ENCODE measurements at places on chromosomes 12 and 14.

DNA sequence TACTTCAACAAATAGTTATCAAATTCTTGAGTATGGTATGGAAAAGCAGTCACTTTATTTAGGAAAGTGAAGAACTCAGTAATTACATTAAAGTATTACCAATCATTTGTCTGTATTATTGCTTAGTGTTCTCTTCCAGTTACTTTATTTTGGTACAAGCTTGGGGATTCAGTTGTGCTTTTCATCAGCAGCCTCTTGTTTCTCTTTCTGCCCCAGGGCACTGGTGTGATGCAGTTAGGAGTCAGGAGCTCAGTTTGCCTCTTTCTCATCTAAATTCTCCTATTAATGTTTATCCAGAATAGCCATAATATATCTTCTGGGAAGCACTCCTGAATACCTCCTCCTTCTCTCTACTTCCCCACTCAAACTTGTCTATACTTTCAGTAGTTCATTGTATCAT, 25.7 kb downstream of the PMCH start:
- no peak for DNase-seq

GRCh38 chr12:65196762-65197567, 27.6 kb downstream of the LEMD3 start:
- DNase-seq: no peak

GRCh38 chr12:87812030-87812429, 217.2 kb downstream of the C12orf50 start:
- no peak for DNase-seq

- DNase-seq: no peak
Observed at GRCh38 chr12:67689385-67689784, 40.8 kb downstream of the DYRK2 start.

GRCh38 chr12:117109943-117110635, 10.9 kb upstream of the TESC start:
- DNase-seq: no peak

DNA sequence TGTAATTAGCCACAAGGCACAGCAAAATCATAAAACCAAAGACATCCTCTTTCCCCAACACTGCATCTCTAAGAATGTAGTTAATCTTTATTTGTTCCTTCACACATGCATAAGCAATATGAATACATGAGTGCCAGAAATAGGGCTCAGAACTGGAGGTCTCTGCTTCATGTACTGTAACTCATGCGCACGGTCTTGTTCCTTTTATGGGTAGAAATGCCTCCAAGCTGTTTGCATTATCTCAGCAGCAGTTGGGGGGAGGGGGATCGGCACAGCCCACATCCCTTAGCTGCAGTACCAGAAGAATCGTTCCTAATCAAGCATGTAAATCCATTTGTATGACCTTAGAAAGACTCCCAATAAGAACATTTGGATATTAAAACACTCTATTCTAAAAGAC, 20.0 kb downstream of the RHOJ start:
- DNase-seq: no peak

DNA sequence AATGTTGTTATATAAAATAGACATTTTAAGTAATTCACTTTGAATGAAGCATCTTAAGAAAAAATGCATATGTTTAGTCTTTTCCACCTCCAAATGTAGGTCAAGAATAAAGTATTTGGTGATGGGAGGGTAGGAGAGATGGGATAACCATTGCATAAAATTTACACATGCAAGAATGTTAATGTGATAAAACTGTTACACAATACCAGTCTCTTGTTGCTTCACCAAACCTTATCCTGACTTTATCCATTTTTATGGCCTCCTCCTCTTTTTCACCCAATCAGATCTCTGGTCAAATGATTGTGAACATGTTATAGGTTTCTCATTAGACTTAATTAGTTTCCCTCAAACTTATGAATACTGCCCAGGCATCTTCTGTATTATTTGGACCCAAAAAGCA, 994.5 kb upstream of the FLRT2 start:
- no peak for DNase-seq

DNA sequence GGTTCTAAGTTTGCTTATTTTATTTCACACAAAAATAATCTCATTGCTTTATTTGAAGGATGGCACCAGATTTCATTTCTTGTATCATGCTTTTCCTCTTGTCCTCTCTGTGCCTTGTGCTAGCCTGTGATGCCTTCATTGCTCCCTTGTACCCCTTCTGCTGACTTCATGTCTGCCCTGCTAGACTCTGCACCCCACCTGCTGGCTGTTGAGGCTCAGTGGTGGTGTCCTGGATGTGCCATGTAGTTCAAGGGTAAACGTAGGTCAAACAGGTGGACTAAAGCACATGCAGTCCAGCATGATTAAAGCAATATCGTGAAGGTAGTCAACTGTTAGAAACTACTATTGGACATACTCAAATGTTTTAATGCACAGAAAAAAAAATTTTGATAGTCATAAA, 21.6 kb downstream of the MRPS35 start:
- no peak for DNase-seq

DNA sequence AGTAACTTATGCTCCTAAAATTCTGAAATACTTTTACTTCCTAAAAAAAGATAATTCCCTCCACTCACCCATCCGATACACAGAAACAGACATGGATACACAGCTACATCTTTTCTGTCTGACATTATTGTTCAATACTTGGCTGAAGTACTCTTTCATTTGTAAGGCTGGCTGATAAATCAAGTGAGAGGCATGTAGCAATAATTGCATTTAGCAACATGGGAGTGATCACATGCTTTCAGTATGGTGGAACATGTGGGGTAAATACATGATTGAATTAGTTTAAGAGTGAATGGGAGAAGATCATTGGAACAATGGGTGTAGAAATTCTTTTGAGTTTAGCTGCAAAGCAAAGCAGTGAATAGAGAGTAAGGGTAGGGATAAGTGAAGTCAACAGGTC, 25.6 kb downstream of the PTPRQ start:
- DNase-seq: no peak

DNA sequence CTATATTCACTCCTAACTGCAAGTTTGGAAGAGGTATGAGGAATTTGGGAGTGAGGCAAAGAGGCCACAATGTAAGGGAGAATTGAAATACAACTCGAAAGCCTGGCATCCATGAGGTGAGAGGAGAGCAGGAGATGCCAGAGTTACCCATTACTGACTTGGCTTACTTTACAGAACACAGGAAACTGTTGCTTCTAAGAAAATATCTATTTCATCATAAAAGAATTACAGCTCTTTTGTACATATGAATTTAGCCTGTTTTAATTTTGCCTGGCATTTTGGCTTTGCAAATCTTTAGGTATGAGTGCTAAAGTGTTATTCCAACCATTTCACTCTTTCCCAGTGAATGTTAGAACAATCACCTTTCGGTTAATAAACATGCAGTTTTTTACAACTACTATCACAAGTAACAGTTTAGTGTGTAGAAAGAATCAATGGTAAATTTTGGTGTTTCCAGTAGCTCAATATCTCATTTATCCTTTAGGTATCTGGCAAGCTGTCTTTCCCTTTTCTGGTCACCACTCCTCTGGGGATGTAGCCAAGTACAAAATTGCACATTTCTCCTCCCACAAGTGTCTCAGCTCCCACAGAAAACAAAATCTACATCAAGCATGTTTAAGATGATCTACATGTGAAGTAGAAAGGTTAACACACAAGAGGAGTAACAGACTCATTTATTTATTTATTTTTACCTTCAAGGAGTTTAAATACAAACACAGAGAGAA, 196.6 kb upstream of the DCN start:
- DNase-seq: no peak

DNA sequence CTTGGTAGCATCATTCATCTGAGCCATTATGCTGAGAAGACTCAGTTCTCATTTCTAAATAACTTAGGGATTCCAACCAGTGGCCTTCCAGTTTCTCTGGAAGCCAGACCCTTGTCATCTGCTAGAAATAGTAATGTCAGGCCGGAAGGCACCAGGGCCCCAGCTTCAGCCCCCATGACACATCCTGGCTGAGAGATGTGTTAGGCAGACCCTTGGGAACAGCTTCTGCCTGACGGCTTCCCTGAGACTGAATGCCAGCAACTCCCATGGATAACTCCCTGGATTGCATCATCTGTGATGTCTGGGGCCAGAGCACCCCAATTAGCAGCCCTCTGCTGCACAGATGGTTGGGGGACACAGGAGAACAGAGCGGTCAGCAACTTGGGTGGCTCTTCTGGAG, 583.5 kb upstream of the TBX3 start:
- no peak for DNase-seq

GRCh38 chr12:109645194-109645593, 68.4 kb upstream of the FAM222A start:
- DNase-seq: no peak

- DNase-seq: no peak
Observed at GRCh38 chr14:86961106-86961716, 1031.8 kb downstream of the GALC start.

DNA sequence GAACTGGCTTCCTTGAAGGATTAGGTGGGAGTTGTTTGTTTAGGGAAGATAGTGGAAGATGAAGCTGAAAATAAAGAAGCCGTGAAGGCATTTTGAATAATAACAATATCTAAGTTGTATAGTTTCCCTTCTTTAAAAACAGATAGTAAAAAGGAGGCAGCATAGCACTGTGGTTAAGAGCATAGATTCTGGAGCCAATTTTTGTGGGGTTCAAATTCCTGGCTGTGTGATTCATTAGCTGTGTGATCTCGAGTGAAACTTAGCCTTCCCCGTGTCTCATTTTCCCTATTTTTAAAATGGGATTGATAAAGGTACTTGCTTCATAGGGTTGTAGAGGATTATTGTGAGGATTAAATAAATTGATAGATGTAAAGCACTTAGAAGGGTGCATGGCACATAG, 104.5 kb downstream of the MYRFL start:
- DNase-seq: no peak

- no peak for DNase-seq
Observed at GRCh38 chr12:51840966-51841365, 7.6 kb downstream of the FIGNL2 start.

GRCh38 chr12:130571089-130571488, 145.0 kb downstream of the RIMBP2 start:
- no peak for DNase-seq

- DNase-seq: no peak
Observed at GRCh38 chr12:112685321-112685720, 106.2 kb upstream of the RPH3A start.

DNA sequence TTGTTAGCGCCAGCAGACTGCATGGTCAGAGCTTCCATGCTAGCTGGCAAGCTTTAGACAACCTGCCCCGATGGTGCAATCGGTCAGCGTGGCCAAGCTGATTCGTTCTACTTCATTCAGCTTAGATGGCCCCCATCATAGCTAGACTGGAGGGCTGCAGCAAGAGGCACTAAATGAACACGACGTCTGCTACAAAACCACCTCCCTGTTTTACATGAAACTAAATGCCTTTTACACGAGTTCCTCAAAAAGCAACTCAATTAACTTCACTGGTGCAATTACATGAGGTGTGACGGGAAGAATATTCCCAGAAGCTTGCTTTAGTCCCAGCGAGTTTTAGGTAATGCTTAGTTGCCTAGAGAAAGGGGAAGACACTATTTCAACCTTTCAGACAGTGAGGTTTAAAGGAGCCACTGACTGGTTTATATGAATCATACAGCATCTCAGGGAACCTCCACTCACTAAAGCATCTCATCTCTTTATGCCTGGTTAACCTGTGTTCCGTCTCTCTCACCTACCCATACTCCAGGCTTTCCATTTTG, 8.4 kb downstream of the NIN start:
- no peak for DNase-seq

GRCh38 chr12:15575671-15576541, 213.3 kb downstream of the EPS8 start:
- no peak for DNase-seq

DNA sequence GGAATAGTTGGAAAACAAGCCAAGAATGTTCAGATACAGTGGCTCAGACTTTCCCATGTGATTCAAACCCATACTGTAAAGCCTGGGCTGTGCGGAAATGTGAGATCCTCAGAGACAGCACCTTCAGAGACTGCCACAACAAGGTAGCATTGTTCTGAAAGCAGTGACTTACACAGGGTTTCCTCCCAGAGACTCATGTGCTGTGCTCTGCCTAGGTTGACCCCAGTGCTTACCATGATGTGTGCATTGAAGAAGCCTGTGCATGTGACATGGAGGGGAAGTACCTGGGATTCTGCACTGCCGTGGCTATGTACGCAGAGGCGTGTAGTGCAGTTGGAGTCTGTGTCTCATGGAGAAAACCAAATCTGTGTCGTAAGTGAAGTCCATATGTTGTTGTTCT, 219.4 kb downstream of the LRRK2 start:
- DNase-seq: no peak

DNA sequence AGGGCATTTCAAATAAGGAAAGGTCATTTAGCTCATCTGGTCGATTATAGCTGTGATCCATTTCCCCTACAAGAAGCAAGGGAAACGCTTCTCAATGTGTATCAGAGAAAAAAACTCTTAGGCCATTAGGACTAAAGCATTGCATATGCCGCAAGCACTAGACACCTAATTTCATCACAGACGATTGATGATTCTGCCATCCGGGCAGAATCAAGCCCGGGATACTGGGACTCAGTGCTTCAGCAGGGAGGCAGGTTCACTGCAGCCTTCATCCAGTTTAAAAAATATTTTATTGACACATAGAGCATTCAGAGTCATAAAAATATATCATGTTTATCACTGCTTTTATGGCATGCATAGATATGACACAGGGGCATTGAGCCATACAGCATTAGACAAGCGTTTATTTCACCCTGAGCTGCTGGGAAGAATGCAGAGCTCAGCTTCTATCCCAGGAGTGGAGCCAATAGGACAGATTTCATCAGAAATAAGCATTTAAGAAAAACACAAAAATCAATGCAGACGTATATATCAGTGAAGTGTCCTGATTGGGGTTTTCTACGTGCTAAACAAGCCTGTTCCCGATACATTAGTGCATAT, 806.9 kb downstream of the GALC start:
- DNase-seq: no peak

- no peak for DNase-seq
Observed at GRCh38 chr12:77120156-77121085, 55.1 kb upstream of the E2F7 start.

- no peak for DNase-seq
Observed at GRCh38 chr14:76780058-76780345, 18.7 kb downstream of the VASH1 start.

GRCh38 chr12:65300679-65301349, 22.3 kb downstream of the MSRB3 start:
- no peak for DNase-seq

DNA sequence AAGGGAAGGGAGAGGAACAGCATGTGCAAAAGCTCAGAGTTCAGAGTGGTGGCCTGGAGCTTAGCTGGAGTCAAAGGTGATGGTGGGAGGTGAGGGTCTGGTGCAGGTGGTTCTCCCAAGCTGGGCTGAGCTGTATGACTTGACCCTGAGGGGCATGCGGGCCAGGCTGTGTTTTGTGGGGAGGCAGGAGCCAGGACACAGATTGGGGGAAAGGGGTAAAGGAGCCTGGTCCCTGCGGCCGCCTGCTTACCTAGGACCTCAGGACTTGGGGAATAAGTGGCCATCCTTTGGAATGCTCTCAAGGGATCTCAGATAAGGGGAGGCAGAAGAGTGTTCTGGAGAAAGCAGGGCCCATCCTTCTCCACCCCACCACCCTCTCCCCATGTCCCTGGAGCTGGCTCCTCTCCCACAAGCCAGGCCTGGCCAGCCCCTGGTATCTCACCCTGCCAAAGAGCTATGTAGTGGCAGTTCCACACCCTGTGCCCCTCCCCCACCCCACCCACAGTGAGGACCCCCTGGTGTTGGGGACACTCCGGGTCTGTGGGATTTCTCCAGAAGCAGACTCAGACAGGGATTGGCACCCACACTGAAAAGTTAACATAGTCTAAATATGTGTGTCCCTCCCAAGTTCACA, 19.9 kb upstream of the CEP170B start:
- DNase-seq: no peak

GRCh38 chr14:103329401-103330347, 4.4 kb upstream of the EIF5 start:
- DNase-seq: no peak

GRCh38 chr14:34211732-34212131, 250.3 kb downstream of the SPTSSA start:
- DNase-seq: no peak
